ENCODE measurements at places on chromosomes 11 and 22.

DNA sequence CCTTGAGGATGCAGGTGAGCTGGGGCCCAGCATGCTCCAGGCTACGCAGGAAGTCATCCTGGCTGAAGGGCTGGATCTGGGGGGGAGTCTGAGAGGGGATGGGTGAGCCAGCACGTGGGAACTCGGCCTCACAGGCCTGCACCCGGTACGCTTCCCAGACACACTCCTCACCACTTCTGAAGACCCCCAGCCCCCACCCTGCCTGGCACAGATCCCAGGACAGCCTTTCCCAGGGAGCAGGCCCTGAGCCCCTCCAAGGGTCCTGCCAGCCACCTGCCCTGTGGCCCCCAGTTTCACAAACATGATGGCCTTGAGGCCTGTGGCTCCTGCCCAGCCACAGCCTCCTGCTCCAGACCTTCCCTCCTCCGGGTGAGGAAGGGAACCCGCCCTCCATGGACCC is 5.6 kb upstream of the PLXNB2 start:
- DNase-seq: no peak

DNA sequence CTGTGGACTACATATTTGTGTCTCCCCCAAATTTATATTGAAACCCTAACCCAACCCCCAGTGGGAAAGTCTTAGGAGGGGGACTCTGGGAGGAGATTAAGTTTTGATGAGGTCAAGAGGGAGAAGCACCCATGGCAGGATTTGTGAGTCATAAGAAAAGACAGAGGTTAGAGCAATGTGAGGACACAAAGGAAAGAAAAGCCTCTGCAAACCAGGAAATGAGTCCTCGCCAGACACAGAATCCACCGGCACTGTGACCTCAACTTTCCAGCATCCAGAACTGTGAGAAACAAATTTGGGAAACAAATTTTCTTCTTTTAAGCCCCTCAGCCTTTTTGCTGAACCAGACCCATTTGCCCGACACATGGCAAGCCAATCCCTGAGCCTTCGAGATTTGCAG is 397.0 kb downstream of the NTM start:
- DNase-seq: no peak

DNA sequence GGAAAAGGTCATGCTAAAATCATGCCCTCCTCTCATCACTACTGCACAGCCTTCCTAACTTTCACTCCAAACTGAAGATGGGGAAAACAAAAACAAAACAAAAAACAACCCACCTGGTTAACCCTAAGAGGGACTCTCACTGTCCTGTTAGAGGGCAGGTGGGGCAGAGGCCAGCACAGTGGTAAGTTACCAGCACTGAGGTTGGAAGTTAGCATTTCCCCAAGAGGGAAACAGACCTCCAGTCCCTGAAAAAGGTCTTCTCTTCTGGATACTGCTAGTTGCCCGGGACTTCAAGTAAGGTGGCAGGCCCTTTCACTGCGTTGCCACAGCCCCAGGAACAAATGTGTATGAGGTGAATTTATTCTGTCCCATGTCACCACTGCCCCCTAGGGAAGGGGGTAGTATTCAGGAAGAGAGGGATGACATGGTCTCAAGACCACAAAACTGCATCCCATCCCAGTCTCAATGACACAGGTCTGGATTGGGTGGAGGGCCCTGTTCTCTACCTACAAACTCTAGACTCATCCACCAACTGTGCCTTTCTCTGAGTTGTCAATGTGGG is 792 bp upstream of the ADAMTS8 start:
- no peak for DNase-seq

GRCh38 chr11:65719871-65720210 is 757 bp downstream of the RNASEH2C start:
- no peak for DNase-seq

GRCh38 chr22:39907047-39907446 is 6.2 kb downstream of the GRAP2 start:
- no peak for DNase-seq

- DNase-seq: no peak
These were observed 195.9 kb downstream of the BCR start for GRCh38 chr22:23376256-23376655.

GRCh38 chr11:40434926-40435325 is 1024.5 kb downstream of the LRRC4C start:
- no peak for DNase-seq

DNA sequence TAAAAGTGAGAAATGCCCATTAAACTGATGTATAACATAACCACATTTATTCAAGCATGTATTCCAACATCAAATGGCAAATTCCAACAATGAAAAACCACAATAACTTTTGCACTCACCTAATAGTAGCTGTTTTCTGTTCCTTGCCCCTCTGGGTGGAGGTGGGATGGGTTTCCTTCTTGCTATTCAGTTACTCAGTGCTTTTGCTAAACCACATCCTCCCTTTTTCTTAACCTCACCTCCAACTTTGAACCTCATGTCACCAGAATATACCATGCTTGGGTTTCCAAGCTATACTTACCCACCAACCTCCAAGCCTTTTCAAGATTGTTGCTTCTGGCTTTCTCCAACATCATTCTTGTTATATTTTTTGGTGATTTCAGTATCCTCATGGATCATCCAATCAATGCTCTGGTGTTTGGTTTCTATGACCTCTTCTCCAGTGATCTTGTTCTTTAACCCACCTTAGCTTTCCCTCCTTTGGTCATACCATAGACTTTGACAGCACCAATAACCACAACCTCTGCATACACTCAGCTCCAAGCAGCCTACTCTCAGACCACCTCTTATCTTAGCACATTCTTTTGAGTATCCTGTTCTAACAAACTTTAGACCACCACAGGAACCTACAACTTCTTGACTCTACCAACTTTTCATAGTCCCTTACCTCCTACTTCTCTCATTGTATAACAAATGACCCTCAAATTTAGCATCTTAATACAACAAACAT is 3.2 kb upstream of the CCDC15 start:
- DNase-seq: no peak

GRCh38 chr22:49136041-49136815 is 691.4 kb downstream of the BRD1 start:
- no peak for DNase-seq

- no peak for DNase-seq
These were observed 49.8 kb downstream of the MICAL2 start for GRCh38 chr11:12160231-12160630.

- DNase-seq: no peak
These were observed 18.8 kb downstream of the P2RY2 start for GRCh38 chr11:73236854-73237253.

- DNase-seq: no peak
These were observed 8.3 kb upstream of the SORL1 start for GRCh38 chr11:121443688-121444275.

GRCh38 chr11:96301818-96302217 is 41.2 kb downstream of the MAML2 start:
- no peak for DNase-seq

DNA sequence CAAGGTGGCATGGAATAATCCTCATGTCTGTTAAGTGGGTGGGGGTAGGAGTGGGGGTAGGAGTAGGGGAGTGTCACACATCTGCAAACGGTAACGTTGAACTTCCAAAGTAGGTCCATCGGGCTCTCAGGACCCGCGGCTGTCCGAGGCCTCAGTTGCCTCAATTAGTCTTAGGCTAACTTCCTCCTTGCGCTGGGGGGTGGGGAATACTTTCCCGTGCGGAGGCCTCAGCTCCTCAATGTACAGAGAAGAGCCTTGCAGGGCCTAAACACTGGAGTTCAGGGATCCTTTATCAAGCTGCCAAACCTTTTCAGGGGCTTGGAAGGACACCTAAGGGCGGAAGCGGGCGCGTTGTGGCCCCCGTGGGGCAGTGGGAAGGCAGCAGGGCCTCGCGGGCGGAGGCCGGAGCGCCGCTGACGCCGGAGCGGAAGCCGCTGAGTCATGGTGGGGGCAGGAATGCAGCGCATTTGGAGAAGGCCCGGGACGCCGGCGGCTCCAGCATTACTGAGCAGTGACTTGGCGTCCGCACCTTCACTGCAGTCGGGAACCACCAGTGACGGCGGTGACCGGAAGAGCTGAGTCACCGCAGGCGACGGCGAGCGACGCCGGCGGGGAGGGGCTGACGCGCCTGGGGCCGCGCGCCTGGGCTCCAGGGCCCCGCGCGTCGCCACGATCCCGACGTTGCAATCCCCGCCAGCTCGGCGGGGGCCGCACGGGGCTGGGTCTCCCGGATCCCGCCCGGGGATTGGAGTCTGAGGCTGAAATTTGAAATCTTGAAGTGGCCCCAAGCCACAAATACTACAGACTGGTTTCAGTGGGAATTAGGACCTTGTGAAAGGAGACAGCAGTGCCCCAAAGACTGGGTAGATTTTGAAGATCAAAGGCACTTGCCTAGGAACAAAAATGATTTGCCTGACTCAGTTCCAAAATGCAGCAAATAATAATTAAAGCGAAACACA is 20.2 kb upstream of the IPO7 start:
- peak; percentile 53 for DNase-seq

DNA sequence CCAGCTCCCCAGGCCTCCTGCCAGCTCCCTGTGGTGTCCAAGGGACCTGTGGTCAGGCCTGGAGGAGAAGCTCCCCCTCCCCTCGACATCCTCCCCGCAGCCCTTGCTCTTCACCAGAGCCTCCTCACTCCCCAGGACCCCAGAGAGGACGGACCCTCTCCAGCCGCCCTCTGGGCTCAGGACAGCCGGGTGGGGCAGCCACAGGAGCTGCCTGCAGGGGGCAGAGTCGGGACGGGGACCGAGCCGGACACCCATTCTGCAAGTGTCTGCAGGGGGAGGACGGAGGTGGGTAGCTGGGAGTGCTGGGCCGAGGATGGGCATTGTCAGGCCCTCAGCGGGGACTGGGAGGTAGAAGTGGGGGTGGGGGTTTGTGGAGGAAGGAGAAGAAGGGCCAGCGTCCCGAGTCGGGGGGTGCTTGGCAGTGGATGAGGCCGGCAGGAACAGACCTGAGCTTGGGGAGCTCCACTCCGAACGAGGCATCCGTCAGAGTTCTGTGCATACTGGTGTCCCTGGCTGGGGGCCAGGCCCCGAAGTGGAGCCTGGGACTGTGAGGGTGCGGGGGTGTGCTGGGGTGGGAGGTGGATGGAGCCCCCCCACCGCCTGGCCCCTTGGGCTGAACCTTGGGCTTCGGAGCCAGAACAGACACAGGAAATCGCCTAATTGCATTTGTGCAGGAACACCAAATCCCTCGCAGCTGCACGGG is 15.2 kb downstream of the PRR33 start:
- DNase-seq: no peak

DNA sequence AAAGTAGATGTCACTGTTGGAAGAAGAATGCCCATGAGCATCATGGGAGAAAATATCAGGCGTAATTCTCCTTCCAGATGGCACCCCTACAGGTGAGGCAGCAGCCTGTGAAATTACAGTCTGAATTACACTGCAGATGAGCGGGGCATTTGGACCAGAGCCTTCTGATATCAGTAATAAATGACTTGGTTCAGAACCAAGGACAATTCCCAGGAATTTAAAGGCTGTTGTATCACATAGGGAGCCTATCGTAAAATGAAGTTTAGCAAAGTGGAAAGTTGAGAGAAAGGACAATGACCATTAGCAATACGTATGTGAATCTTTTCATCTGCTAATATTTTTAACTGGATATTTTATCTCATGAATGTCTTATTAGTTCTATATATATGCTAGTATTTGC is 61.3 kb downstream of the PRMT3 start:
- DNase-seq: no peak

DNA sequence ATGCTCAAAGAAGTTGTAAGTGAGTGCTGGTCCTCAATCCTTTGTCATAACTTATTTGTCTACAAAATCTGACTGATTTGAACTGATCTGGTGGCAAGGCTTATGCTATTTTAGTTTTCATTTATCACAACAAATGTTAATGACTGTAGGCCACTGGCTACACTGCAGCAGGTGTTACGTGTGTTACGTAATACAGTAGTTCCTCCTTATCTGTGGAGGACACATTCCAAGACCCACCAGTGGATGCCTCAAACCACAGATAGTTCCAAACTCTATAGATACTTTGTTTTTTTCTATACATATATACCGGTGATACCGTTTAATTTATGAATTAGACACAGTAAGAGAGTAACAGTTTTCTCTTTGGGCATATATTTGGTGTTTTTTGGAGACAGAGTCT is 7.0 kb downstream of the MADD start:
- DNase-seq: no peak

- DNase-seq: no peak
These were observed 13.0 kb upstream of the TEF start for GRCh38 chr22:41368543-41369423.

DNA sequence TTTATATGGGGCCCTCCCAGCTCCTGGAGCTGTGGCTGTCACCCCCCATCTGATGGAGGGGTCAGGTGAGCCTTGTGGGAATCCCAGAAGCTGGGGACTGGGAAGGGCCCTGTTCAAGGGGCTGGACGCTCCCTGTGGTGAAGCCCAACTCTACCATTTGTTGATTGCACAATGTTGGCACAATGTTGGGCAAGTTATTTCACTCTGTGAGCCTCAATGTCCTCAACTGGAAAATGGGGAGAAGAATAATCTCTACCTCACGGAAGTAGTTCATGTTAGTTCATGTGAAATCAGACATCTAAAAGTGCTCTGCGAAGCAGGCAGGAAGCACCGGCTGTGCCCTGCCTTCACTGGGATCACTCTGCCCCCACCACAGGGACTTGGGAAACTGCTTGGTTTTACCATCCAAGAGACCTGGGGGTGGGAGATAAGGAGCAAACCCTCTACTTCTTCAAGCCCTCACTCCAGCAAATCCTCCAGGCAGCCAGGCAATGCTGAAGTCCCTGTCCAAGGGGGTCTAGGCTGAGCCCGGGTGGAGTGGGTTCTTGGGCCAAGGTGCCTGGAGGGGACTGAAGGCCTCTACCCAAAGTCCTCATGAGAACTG is 715 bp upstream of the PRR5 start:
- DNase-seq: no peak

DNA sequence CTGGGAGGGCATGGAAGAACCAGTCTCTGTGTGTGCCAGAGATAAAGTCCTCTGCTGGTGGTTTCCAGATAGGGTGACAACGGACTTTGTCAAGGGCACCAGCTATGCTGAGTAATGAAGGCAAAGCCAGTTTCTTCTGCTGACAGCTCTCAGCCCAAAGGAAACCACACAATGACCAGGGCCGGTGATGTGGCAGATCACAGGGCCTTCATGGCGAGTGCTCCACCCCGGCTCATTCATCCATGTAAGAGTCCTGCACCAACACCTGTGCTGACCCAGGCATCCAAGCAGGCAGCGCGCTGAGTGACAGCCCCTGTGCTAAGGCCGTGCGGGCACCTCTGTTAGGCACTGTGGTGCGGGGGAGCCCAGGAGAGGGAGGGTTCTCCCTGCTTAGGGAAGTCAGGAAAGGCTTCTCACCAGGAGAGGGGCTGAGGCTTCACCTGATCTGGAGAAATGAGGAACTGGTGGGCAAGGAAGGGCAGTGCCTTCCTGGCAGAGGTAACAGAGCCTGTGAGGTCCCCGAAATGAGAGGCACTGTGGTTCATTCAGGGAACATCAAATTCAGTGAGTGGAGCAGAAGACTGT is 33.8 kb downstream of the TP53I11 start:
- DNase-seq: no peak

Data from stimulated activated CD4-positive, alpha-beta T cell treated with anti-CD3 and anti-CD28 coated beads, Interleukin-1b, Interleukin-23, amount 100 ng/mL, for 1 hour (primary cell).